Osteoblast (primary cell): ENCODE measurements at places on chromosomes 16 and 17. TPM values are rescaled to one million over a fixed set of nuclear protein-coding genes. Genes with fewer than 3 reads are reported as not detected.
A peak's percentile ranks its signal among the peaks of the same experiment; 100 is the strongest.

The SEZ6L2 gene
- total RNA-seq: 1.5 and 2.9 TPM in 2 replicates

The PRSS53 gene
- total RNA-seq: 2.7 and 2.9 TPM in 2 replicates

The EFCAB5 gene
- 0.29 and 0.36 TPM in 2 replicates for total RNA-seq

The DNAAF1 gene
- total RNA-seq: 0.29 and 0.36 TPM in 2 replicates

DNA sequence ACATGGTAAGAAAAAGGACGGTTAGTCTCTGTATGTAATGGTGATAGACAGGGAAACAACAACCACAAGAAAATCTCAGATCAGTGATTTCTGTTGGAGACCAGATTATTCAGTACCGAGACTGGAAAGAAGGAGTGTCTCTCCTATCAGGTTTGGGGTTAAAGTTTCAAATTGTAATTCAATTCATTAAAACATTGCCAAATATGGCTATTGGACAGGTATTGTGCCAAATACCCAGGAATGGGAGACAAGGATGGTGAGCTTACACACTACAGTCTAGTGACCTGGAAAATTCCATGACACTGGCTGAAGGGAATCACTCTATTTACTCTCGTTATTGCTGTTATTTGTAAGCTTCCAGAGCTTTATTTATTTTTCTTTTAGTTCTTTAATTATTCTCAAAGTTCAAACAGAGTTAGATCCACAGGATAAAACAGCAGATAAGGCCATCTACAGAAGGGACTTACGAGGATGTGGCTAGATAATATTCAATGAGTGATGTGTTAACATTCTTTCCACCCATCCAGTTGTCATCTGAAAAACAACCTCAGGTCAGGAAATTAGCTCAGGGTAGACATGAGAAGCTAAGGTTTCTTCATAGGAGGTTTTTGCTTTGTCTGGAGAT is 25.1 kb upstream of the MMD start:
- peaks cover 22% of the 10 kb centered on the region for H3K4me1 ChIP-seq
- H3K27ac ChIP-seq: no peak overlapping the region
- H3K36me3 ChIP-seq: no peaks in the 10 kb centered on the region
- H3K4me3 ChIP-seq: no peak overlapping the region

DNA sequence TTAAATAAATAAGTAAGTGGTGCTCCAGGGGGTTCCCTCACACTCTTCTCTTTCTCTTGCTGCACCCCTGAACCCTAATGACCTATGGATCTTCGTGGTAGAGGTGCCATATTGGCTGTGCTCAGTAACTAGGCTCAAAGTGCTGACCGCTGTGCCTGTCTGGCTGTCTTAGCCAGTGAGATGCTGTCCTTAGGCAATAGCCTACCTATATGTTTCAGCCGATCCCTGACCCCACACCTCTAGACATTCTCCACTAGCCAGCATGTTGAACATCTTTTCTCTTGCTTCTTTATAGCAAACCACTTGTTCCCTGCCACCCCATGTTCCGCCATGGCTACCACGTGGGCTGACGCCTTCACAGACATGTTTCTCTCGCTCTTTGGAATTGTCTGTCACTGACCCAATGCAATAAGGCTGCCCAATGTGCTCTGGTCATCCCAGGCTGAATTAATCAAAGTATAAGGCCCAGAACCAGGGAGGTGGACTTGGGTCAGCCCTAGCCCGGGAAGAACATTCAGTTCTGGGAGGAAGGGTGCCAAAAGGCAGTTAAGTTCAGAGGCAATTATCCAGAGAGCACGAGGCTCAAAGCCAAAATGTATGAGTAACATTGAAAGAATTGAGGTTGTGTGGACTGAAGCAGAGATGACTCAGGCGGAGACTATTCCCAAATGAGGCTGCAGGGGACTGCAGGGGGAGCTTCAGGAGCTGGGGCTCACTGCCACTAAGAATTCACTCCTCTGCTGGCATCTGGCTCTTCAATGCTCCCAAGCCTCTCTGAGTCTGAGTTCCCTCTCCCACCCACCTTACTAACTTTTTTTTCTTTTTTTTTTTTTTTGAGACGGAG is 28.7 kb upstream of the TNRC6A start:
- H3K27ac ChIP-seq: peak overlapping the region; percentile 75
- DNase-seq: peak; percentile 81
- no peak overlapping the region for H3K4me3 ChIP-seq
- peaks cover 19% of the 10 kb centered on the region for H3K4me1 ChIP-seq
- no peaks in the 10 kb centered on the region for H3K36me3 ChIP-seq

DNA sequence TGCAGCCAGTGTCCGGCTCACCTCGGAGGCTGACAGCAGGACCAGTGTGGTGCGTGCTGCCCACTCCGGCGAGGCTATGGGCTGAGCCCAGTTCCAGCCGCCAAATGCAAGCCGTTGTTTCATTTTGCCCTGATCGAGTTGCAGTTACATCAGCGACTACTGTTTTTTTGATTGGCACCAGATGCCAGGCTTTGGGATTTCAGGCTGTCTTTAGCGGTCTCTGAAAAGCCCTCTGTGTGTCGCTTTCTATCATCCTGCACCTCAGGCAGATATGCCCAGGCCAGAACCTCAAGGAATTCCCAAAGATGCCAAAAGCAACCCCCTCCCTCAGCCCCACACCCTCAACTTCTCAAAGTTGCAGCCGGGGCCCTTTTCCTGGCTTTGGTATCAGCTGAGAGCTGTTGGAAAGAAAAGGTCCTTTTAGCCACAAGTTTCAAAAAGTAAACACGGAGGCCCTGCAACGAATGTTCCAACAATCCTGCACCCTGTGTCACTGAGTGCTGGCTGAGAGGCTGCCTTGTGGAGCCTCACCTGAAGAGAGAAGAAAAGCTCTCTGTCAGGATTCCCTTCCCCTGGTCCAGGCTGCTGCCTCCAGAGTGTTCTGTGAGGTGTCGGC is 58.9 kb downstream of the WWP2 start:
- no peaks in the 10 kb centered on the region for H3K36me3 ChIP-seq
- peak overlapping the region; percentile 63 for H3K4me3 ChIP-seq
- DNase-seq: peak; percentile 84
- H3K27me3 ChIP-seq: no peaks in the 10 kb centered on the region

GRCh38 chr17:68346448-68346847 is 55.2 kb downstream of the ARSG start:
- no peaks in the 10 kb centered on the region for H3K27me3 ChIP-seq
- no peak overlapping the region for H3K27ac ChIP-seq
- H3K36me3 ChIP-seq: no peaks in the 10 kb centered on the region
- H3K4me3 ChIP-seq: no peak overlapping the region
- DNase-seq: no peak

DNA sequence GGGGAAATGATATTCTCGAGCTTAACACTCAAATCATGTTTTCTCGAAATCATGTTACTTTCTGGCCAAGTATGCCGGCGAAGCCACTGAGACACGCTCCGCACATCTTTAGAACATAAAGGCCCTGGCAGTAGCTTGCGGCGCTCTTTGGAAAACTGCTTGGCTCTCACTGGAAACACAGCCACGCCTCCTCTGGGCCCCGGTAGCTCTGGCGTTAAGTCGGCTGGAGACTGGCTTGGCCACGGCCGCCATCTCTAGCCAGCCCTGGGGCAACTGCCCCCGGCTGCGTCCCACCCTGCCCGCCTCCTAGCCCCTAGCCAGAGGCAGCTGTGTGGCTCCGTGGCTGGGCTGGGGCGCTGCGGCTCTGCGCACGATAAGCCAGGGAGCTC is 9.2 kb upstream of the BAIAP2 start:
- no peak overlapping the region for H3K4me3 ChIP-seq
- no peaks in the 10 kb centered on the region for H3K36me3 ChIP-seq
- peak; percentile 77 for DNase-seq
- H3K27me3 ChIP-seq: peaks cover 40% of the 10 kb centered on the region
- H3K4me1 ChIP-seq: no peaks in the 10 kb centered on the region
- no peak overlapping the region for H3K27ac ChIP-seq

DNA sequence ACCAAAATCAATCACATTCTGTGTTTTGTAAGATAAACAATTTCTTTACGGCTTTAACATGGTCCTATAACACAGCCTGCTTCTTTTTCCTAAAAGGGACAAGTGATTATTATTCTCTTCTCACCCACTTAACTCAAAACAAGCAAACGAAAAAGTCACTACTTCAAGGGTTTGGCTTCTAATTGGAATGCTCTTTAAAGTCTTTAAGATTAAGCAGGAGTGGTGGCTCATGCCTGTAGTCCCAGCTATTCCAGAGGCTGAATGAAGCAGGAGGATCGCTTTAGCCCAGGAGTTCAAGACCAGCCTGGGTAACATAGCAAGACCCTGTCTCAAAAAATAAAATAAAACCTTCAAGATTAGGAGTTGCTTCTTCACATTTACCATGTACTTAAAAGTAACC is 66.6 kb upstream of the CNEP1R1 start:
- peaks cover 3% of the 10 kb centered on the region for H3K27me3 ChIP-seq
- no peaks in the 10 kb centered on the region for H3K4me1 ChIP-seq
- DNase-seq: no peak
- no peak overlapping the region for H3K27ac ChIP-seq

GRCh38 chr16:89357055-89357816 is 133.1 kb downstream of the ANKRD11 start:
- H3K36me3 ChIP-seq: peaks cover 14% of the 10 kb centered on the region
- no peak overlapping the region for H3K27ac ChIP-seq
- H3K4me3 ChIP-seq: no peak overlapping the region
- H3K4me1 ChIP-seq: no peaks in the 10 kb centered on the region
- no peaks in the 10 kb centered on the region for H3K27me3 ChIP-seq

DNA sequence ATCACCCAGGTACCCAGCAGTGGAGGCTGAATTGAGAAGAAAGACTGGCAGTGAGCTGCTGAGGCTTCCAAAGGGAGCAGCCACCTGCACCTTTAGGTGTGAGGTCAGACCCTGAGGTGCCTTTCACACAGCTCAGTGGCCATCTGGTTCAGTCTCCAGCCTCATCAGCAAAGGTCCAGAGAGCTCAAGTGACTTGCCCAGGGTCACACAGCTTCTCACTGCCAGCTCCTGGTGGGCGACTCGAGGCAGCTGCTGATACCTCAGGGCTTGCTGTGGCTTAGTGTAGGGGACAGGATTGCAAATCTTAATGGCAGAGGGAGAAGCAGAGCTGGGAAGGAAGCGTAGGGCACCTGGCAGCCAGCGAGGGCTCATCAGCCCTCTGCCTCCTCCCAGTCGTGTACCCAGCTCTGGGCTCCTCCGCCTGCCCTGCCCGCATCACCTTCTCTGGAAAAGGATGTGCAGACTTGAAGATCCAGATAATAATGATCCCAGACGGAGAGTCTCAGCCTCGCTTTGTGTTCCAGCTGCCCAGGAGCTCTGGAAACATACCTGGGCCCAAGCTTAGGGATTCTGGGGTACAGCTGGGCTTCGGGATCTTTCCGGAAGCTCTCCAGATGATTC is 165.3 kb upstream of the GSE1 start:
- no peaks in the 10 kb centered on the region for H3K27me3 ChIP-seq
- DNase-seq: no peak
- H3K36me3 ChIP-seq: no peaks in the 10 kb centered on the region

- H3K27ac ChIP-seq: no peak overlapping the region
- H3K27me3 ChIP-seq: no peaks in the 10 kb centered on the region
- H3K36me3 ChIP-seq: peaks cover 21% of the 10 kb centered on the region
- H3K4me1 ChIP-seq: peaks cover 7% of the 10 kb centered on the region
- peak; percentile 67 for DNase-seq
Observed at GRCh38 chr16:70659546-70659945, 13.2 kb downstream of the IL34 start.

GRCh38 chr16:35689764-35690163 is 2230.4 kb downstream of the TP53TG3F start:
- no peaks in the 10 kb centered on the region for H3K36me3 ChIP-seq
- no peak for DNase-seq
- H3K4me3 ChIP-seq: no peak overlapping the region

- H3K4me3 ChIP-seq: no peak overlapping the region
- H3K27ac ChIP-seq: peak overlapping the region; percentile 67
- DNase-seq: peak; percentile 95
- peaks cover 44% of the 10 kb centered on the region for H3K36me3 ChIP-seq
Observed at GRCh38 chr17:20999044-20999573, 43.7 kb downstream of the USP22 start.

DNA sequence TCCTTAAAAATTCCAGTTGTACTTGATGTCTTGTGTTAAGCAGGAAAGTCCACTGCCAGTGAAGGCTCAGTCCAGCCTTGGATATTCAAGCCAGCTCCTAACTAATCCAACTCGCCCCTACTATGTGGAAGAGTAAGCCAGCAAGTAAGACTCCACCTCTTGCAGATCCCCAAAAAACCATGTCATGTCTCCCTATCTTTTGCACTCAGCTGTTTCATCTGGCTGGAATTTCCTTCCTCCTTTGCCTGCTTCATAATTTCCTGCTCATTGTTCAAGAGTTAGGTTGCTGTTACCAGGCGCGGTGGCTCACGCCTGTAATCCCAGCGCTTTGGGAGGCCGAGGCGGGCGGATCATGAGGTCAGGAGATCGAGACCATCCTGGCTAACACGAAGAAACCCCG is 37.8 kb downstream of the RBBP6 start:
- no peak overlapping the region for H3K27ac ChIP-seq
- no peak for DNase-seq
- H3K4me1 ChIP-seq: no peaks in the 10 kb centered on the region
- peaks cover 6% of the 10 kb centered on the region for H3K36me3 ChIP-seq

DNA sequence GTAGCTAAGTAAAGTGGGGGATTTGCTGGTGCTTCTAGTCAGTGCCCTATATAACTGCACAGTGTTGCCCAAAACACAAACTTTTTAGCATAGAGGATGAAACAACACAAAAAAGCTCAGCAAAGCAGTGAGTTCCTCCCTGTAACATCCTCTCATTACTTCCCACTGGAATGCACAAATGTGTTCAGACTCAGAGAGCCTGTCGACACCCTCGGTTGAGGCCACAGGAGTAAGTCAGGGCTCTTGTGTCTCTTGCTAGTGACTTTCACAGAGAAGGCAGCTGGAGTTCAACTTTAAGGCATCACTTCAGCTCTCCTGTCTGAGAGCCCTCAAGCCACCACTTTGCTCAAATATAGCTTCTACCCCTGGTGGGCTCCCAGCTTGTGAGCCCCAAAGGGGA is 107.2 kb upstream of the NETO2 start:
- no peak for DNase-seq
- no peak overlapping the region for H3K4me3 ChIP-seq
- no peaks in the 10 kb centered on the region for H3K36me3 ChIP-seq
- no peaks in the 10 kb centered on the region for H3K27me3 ChIP-seq
- H3K27ac ChIP-seq: no peak overlapping the region

- no peaks in the 10 kb centered on the region for H3K36me3 ChIP-seq
- no peak overlapping the region for H3K27ac ChIP-seq
- no peak overlapping the region for H3K4me3 ChIP-seq
Observed at GRCh38 chr16:13453938-13454553, 465.9 kb upstream of the ERCC4 start.

DNA sequence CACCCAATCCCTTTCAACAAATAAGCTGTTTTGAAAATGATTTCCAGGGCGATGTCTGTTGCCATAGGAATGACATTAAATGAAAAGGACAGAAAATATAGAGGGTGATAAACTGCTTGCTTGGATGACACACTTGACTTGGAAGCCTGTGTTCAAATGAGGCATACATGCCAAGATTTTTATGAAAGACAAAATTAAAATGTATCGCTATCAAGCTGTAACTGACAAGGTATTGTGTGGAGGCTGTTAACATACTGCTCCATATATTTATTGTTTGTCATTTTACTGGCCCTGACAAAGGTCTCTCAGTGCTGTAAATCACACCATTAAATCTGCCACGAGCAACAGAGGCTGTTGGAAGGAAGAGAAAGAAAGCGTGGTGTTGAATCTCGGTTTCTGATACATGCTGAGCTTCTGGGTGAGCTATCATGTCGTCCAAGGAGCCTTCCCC is 456.2 kb upstream of the SALL1 start:
- no peaks in the 10 kb centered on the region for H3K27me3 ChIP-seq
- no peak overlapping the region for H3K27ac ChIP-seq
- H3K36me3 ChIP-seq: no peaks in the 10 kb centered on the region
- no peak overlapping the region for H3K4me3 ChIP-seq
- no peaks in the 10 kb centered on the region for H3K4me1 ChIP-seq
